ENCODE measurements at places on chromosomes 7 and 10.

DNA sequence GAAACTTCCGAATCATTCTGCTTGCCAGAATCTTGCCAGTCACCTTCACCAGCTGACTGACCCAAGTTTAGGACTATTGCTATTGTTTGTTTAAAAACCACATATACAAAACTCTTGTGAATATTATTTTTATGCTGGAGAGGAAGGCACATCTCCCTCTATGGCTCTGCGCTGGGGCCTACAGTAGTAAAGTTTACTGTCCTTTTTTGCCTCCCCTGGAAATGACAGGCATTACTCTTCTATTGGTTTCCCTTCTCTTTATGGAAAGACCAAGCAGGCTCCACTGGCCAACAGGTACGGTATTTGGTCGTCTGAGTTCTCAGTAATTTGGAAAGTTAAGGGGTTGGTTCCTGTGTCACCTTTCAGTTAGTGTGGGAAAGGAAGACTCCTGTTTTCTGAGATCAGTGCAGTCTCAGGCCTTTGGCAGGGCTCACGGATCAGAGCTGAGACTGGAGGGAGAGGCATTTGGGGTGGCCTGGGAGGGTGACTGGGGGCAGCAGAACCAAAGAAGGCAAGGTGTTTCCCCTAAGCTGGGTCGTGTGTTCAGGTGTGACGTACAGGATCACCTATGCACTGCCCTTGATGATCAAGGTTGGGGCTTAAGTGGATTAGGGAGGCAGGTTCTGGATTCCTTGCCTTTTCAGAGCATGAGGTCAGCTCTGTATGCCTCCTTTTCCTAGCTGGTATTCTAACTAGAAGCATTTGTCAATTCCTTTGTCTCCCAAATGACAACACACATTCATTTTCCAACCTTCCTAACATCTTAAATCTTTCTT is 16.0 kb upstream of the KIF5B start:
- DNase-seq, result no peak

GRCh38 chr10:44125879-44126278 is 259.0 kb downstream of the CXCL12 start:
- no peak for DNase-seq

DNA sequence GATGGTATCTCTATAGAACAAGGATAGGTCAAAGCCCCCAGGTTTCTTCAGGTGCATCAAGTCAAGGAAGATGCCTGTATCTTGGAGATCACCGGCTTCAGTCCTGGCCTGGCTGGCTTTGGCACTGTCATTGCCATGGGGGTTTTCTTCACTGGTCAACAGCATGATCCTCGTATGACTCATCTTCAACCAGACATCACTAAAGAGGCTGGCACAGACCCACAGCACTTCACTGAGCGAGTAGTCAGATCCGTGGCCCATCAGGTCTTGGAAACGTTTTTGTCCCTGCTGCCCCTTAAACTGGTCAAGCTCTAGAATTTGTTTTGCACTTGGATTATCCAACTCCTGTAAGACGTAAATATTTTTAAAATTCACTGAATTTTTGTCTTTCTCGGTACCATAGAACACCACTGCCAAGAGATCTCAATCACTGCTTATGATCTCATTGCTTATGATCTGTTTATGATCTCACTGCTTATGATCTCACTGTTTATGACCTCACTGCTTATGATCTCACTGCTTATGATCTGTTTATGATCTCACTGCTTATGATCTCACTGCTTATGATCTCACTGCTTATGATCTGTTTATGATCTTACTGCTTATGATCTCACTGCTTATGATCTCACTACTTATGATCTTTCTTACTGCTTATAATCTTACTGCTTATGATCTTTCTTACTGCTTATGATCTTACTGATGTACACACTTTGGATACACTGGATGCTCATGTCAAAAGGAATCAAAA is 135.2 kb downstream of the CYP26A1 start:
- DNase-seq, result no peak

GRCh38 chr10:16116404-16117304 is 256.3 kb upstream of the MINDY3 start:
- no peak for DNase-seq

DNA sequence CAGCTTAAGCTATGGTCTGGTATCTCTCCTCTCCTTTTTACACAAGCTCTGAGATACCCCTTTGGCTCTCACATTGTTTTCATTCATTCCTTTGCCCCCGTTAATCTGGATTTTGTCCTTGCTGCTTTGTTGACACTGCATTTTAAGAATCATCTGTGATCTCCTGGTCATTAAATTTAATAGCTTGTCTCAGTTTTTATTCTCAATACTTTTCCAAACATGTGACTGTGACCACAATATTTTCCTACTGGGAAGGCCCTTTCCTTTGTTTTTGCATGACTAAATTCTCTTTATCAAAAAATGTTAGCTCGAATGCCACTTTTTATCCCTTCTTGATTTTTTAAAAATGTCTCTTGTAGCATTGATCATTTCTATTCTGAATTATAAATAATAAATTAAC is 171.2 kb downstream of the SUGCT start:
- DNase-seq, result no peak

GRCh38 chr10:7665767-7666166 is 999 bp downstream of the ITIH5 start:
- DNase-seq, result no peak

GRCh38 chr10:12670004-12670403 is 320.7 kb downstream of the CAMK1D start:
- DNase-seq, result no peak

- DNase-seq, result no peak
Measured at GRCh38 chr10:33559105-33559504, 224.6 kb upstream of the NRP1 start.

DNA sequence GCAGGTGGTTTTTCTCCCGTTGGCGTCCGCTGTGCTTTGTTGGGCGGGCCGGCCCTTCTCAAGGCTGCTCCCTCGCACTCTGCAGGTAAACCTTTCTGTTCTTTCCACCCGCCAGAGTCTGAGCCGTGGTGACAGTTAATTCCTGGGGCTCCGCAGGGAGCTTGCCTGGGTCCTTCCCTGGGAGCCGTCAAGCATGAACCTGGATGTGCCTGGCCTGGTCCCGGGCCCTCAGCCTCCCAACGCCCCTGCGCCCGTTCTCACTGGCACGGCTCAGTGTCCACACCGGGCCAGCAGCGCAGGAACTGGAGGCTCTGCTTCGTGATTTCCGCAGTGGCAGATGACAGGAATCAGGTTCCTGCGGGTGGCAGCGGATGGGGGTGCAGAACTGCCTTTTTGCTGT is 10.9 kb upstream of the NKX6-2 start:
- DNase-seq, result no peak

DNA sequence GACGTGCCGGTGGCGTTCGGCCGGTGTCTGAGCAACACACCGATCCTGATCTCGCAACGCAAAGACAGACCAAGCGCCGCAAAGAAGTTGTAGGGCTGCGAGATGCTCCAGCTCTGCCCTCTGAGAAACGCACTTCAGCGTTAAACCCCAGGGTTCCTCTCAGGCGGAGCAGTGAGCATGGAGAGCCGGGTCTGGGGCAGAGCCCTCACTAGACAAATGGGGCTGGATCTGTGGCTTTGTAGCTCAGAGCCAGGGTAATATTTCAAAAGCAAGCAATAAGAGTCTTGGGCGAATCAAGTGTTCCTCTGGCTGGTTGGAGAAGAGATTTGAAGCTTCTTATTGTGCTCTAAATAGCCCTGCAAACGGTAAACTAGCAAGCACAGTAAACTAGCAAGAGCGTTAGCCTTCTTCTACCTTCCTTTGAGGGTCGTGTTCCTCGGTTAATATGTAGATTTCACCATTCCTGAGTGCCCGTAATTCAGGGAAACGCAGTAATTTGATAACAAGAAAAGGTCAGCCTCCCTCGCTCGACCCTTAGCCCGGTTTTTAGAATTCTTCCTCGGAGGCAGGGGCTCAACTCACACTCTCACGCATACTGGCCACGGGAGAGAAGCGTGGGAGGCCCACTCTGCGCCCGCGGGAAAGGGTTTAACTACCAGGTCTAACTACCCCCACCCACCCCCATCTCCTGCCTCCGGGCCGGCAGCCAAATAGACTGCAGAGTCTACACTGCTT is 6.7 kb downstream of the SKAP2 start:
- DNase-seq, result no peak

DNA sequence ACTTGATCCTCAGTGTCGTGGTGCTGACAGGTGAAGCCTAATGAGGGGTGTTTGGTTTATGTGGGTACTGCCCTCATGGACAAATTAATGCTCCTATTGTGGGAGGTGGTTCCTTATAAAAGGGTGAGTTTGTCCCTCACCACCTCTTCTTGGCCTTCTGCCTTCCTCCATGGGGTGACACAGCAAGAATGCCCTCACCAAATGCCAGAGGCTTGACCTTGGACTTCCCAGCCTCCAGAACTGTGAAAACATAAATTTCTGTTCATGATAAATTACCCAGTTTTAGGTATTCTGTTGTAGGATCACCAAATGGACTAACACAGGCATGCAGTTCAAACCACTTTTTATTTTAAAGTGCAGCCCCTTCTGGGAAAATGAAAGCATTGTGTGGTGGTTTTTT is 39.4 kb downstream of the BAMBI start:
- no peak for DNase-seq

DNA sequence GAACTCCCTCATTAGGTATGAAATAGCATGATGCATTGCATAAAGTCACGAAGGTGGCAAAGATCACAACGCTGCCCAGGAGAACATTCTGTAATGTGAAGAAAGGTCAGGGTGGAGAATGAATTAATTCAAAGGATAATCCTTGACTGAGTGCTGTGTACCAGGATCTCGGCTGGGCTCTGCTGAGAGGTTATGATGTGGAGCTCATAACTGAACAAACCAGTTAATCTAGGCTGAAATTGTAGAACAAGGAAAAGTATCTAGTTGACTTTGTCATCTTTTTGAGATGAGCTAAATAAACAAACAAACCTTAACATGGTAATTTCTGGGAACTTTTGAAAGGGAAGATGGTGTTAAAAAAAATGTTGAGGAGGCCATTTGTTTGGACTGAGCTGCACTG is 6.1 kb downstream of the MSMB start:
- DNase-seq, result no peak

GRCh38 chr10:104230490-104230889 is 1.7 kb downstream of the CFAP43 start:
- DNase-seq, result no peak

DNA sequence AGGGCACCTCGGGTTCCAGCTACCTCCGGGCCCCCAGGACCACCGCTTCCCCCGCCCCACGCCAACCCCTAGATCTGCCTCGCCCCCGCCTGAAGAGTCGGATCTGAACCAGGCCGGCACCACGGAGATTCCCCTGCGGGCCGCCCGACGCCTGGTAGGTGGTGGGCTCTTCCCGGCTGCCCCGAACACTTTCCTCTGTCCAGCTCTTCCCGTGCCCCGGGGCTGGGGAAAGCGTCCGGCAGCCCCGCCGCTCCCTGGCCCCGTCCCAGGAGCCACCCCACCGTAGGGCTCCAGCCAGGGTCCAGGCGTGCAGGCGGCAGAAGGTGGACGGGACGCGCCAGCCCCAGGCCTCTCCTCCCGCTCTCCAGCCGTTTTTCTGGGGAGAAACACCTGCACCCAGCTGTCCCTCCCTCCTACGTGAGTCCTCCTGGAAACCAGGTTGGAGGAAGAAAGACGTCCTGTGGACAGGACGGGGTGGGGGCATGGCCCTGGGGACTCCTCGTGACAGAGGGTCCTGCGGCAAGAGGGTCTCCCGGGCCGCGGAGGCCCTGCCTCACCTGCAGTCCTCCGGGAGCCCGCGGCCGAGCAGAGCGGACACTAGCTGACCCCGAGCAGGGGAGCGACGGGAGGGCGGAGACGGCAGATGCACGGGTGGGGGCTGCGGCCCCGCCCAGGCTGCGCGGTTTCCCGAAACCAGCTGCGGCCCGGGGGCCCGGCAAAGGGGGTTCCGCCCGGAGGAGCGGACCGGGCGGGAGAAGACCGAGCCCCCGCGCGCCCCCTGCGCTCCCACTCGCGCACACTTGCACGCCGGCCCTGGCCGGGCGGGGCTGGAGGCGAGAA is at the start of gene TMEM176B:
TMEM176B (minus strand) TSS at position 624 of the 840 bp plus-strand sequence. CDS start 3,795 bp downstream, outside the sequence.
- no peak for DNase-seq

GRCh38 chr10:88819290-88819689 is 16.8 kb downstream of the LIPM start:
- DNase-seq, result no peak

DNA sequence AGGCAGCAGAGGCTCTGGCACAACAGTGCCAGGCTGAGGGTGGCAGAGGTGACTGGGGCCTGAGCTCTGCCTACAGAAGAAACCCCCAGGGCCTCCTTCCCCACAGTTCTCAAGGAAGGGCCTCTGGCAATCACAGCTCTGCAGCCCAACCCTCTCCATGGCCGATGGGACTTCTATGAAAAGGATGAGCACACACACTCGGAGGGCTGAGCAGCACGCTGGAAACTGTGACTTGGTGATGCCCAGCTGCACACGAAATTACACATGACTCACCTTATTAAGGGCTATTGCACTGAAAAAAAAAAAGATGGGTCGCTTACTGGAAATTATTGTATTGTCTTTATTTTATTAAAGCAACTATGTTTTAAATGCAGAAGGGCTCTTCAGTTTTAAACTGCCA is 42.9 kb upstream of the LRRC18 start:
- DNase-seq, result no peak

- no peak for DNase-seq
Measured at GRCh38 chr7:142476077-142476476, 218.2 kb upstream of the PRSS58 start.

DNA sequence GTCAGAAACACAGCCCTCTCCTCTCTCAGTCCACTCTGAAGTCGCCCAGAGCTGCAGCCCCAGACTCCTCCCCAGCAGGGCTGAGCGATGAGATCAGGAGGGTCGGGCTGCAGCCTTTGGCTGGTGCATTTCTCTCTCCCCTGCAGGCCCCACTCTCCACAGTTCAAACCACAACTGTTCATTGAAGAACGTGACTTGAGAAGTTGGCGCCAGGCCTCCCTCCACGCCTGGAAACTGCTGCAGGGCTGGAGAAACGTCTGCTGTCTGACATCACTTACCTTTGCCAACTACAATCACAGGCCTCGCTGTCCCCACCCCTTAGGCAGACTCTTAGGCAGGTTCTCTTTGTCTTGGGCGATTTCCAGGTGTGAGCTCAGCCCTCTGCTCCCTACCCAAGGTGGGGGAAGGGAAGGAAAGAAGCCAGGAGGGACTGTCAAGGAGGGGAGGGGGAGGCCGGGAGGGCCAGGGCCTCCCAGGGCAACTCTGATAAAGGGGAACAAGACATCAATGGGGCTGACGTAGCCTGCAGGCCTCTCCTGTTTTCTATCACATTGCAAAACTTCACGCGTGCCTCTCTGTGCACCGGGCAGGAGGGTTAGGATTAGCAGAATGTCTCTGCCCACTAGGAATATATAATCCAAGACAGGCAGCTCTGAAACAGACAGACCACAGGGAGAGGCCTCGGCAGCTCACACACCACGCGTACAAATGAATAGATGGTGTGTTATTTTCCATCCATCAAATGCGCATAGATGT is 32.7 kb downstream of the CALML5 start:
- no peak for DNase-seq

DNA sequence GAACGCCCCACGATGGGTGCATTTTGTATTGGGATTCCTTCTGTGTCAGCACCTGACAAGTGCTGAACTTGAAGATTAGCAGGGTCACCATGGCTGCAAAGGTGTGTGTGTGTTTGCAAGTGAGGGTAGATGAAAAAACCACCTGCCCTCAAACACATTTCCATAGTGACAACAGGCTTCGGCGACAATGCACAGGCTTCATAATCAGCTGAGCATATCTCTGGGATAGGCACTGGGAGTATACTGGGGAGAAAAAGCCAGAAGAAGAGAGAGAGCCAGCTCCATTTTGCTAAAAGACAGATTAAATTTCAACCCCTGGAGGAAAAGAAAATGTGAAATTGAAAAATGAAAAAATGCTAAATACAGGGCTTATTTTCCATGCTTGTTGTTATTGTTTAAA is 656.1 kb downstream of the INHBA start:
- no peak for DNase-seq

Measured in activated CD8-positive, alpha-beta memory T cell treated with anti-CD3 and anti-CD28 coated beads for 1 hour (primary cell).